ENCODE measurements at places on chromosomes 7 and 10.
A peak's percentile ranks its signal among the peaks of the same experiment; 100 is the strongest.

GRCh38 chr7:129315960-129316359, 91.1 kb downstream of the AHCYL2 start:
- no peak for DNase-seq

- DNase-seq = no peak
Observed at GRCh38 chr7:74364061-74364460, 74.9 kb downstream of the CLIP2 start.

DNA sequence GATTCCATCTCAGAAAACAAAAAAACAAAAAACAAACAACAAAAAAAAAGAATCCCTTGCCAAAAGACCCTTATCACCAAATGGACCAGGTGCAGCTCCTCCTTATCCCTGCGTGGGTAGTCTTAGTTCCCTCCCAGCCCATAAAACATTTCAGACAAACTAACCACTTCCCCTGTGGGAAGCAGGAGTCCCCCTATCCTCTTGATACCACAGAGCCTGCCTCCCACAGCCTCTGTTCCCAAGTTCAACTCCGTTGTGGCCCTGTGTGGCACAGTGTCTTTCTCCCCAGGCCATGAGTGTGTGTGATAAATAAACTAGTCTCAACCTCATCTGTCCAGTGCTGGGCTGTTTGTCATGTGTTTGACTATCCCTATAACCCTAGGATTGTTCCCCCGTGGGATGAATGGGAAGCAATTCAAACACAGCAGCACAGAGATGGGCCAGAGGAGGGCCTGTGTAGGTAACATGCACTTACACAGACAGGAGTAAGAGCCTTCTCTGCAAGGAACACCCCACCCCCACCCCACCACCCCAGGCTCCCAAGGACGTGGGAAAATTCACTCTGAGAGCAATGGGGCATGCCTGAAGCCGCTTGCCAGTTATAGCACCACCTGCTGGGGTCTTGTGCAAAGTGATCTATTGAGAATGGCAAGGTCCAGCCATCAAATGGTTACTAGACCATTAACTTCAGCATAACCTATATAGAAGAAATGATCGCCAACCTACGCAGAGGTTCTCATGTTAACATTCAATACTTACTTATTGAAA, 147.1 kb upstream of the GHITM start:
- peak; percentile 24 for DNase-seq

GRCh38 chr7:143288836-143289235, 685 bp downstream of the CASP2 start:
- DNase-seq = no peak

GRCh38 chr10:3169271-3169670, 3.3 kb downstream of the PITRM1 start:
- DNase-seq = no peak

DNA sequence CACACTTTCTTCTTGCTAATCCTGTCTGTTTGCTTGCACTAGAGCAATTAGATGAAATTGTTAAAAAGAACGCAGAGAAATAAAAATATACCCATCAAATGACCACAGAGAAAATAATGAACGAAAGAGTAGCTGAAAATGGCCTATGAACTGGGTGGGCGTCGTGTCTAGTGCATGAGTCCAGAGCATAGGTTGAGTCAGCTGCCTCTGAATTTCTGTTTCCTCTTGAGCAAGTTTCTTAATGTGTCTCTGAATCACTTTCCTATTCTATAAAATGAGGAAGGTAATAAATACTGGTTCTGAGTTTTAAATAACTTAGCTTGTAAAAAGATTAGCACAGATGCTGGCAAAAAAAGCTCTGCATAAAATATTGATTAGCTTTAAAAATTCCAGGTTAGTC, 75.0 kb downstream of the POM121L12 start:
- no peak for DNase-seq

DNA sequence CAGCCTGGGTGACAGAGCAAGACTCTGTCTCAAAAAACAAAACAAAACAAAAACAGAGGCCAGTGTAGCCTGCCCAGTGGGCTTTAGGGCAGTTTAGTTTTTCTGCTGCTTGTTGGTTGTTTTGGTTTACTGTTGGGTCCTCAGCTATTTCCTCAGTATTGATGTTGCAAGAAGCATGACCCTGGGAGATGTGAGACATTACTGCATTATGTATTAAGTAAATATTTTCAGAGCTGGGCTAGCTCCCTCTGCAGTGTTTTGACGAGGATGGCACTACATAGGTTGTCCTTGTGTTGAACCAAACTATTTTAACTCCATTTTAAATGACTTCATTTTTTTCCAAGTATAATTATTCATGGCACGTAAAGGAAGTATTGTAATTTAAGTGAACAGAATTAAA, 4.8 kb downstream of the AKAP9 start:
- DNase-seq = no peak

GRCh38 chr10:104100795-104101194, 15.1 kb upstream of the COL17A1 start:
- DNase-seq = no peak

GRCh38 chr7:137590071-137590755, 246.7 kb upstream of the PTN start:
- DNase-seq = no peak

- no peak for DNase-seq
Observed at GRCh38 chr10:73581918-73582317, 9.2 kb downstream of the USP54 start.

DNA sequence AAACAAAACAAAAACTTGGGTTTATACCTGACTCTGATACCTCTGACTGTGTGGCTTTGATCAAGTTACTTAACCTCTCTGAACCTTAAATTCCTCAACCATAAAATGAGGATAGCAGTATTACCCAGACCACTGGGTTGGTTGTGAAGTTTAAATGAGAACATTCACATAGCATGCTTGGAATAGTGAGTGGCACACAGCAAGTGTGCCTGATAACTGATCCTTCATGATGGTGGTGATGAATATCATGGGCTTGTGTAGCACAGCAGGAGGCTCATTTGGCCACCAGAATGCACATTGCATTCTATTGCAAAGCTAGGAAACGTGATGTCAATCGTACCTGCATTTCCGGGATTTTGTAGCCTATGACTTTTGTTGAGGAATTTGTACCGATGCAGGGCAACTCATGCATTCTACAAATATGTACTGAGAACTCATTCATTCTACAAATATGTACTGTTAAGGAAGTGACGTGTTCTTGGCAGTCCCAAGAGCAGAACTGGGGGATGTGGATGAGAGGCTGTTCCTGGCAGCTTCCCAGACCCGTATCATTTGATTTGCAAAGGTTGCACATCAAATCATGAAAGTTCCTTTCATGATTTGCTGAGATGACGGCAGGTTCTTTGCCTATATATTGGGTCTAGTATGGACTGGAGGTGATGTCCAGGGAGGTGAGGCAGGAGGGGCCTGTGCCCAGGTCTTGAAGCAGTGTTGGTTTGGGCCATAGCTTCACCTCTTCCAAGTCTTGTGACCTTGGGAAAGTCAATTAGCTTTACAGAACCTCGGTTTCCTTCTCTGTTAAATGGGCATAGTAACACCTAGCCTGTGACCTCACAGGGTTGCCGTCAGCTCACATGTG, 94.6 kb upstream of the SMNDC1 start:
- no peak for DNase-seq

DNA sequence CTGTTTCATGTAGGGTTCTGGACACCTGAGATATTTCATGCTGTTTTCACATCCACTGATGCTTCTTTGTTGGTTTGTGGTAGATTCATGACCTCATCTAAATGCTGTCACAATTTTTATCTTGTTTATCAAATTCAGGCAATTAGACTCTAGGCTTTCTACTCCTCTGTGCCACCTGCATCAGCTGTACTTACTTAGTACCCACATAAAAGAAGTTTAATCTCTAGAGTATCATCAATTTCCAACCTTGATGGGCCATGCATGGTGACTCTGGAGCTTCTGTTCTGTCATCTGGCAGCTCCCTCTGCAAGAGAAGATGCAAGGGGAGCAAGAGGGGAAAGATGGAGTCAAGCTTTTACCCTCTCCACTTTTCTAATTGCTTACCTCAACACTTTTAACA, 195.9 kb upstream of the VWC2 start:
- DNase-seq = no peak

GRCh38 chr7:31110331-31111108, 58.4 kb downstream of the ADCYAP1R1 start:
- DNase-seq = no peak

DNA sequence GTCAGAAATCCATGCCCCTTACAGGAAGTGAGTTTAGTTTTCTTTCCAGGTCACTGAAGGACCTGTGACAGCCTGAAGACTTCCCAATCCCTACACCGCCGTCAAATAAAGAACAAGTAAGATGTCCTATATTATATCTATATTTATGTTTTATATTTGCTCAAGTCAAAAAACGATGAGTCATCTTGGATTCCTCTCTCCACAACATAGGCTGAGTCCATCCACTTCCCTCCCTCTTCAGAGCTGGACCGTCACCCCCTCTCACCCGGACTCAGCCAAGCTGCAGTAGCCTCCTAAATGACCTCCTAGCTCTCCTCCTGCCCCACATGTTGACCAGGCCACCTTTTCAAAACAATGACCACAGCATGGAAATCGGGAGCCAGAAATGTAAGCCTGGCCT, 53.5 kb downstream of the GLI3 start:
- no peak for DNase-seq

DNA sequence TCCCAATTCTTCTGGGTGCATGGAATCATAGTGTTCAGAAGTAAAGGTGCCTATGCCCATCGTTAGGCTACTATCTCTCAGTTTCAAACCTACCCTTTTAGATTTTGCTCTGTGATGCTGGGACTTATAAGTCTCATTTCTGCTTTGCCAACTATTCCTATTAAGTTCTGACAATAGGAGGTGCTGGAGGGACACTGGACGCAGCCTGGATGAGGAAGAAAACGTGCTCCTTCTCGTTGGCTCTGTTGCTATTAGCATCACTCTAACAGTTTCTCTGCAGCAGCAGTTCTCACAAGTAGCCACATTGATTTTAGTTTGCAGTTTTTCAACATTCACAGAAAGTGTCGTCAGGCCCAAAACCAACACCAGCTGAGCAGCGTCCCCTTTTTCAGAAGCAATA, 72.4 kb downstream of the ABCC2 start:
- DNase-seq = no peak

DNA sequence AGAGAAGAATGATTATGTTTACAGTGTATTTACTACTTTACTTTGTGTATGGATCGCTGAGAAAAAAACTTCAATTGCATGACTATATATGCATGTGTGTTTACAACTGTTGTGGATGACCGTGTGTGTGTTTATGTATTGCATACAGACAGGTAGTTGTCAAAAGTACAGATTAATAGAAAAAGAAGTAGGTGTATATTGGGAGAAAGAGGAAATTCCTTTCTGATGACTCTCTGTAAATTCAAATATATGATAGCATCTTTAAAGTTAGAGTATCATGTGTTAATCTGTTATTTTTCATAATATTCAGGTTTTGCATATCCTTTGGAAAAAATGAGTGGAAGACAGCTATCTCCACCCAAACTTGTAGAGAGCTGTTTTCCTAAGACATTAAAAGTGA, 160.4 kb upstream of the AGR3 start:
- DNase-seq = no peak

DNA sequence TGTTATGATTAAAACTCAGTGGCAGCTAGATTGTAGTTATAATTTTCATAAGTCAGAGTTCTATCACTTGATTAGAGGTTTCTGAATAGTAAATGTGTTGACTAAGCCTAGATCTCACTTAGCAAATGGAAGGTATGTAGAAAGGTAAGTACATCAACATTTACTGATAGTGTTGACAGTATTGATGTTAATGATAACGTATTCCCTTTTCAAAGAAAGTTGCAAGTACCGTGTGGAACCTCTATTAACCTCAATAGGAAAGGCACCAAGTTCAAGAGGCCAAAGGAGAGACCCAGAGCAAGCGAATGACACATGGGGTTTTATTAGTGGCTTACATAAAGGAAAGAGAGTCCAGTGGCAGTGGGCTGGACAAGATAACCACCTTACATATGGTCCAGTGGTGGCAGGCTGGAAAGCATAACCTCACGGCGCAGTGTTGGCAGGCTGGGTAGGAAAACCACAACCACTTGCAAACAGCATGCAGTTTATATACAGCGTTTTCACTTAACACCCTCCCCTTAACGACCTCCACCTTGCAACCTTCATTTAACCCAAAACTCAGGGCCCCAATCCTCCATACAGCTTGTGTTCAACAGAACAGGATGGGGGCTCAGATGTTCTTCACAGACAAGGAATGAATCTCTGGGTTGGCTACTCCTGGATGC, 611.0 kb downstream of the PARD3 start:
- no peak for DNase-seq

DNA sequence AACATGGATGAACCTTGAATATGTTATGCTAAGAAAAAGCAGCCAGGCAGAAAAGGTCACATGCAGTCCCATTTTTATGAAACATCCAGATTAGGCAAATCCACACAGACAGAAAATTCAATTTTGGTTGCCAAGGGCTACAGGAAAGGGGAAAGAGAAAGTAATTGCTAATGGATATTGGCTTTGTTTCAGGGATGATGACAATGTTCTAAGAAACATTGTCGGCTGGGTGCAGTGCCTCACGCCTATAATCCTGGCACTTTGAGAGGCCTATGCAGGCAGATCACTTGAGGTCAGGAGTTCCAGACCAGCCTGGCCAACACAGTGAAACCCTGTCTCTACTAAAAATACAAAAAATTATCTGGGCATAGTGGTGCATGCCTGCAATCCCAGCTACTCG, 23.0 kb downstream of the ZNF33B start:
- no peak for DNase-seq

DNA sequence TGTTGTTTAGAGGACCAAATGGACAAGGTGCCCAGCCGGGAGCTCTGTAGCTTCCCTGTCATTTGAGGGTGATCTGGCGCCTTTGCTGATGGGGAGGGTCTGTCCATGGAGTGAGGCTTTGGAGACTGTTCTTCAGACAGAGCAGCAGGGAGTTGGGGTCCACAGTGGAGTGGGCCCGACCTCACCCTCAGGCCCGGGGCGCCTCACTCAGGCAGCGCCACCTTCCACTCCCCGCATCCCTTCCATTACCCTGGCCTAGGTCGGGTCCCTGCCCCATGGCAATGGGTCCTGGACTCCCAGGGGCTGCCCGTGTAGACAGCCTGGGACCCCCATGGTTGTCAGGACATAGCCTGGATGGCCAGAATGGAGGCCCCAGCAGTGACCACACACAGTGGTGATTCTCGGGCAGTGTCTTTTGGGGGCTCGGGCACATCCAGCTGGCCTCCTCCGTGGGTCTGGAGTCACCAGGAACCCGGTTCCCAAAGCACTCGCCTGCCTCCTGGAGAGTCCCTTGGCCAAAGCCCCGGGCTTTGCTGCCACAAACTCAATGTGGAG, 38.5 kb downstream of the TCERG1L start:
- DNase-seq = no peak

DNA sequence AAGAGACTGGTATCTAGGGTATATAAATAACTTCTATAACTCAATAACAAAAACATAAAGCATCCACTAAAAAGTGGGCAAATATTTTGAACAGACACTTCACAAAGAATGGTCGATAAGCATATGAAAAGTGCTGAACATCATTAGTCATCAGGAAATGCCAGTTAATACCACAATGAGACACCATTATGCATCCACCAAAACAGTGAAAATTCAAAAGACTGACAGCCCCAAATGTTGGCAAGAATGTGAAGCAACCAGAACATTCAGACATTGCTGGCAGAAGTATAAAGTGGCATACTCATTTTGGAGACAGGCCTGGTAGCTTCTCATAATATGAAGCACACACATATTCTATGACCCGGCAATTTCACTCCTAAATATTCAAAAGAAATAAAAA, 26.5 kb upstream of the GSAP start:
- DNase-seq = no peak
